ENCODE measurements at places on chromosomes 13 and 19. TPM values are rescaled to one million over a fixed set of nuclear protein-coding genes. Genes with fewer than 3 reads are reported as not detected.

DNA sequence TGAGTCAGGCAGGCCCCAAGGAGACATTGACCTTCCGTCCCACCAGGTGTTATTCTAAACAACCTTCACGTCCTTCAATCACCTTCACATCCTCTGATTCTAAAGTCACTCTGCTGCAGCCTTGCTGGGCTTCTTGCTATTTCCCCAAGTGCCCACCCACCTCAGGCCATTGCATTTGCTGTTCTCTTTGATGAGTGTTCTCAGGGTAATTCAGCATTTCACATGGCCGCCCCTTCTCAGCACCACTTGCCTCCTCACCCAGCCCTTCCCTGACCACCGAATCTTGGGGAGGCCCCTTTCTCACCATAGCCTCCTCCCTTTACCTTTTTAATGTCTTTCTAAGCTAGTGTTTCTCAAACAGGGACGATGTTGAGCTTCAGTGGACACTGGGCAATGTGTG is 4.6 kb downstream of the ZNF805 start:
- DNase-seq, result no peak

- DNase-seq, result no peak
Measured at GRCh38 chr19:52923778-52924593, 758 bp upstream of the ZNF888 start.

- DNase-seq, result no peak
Measured at GRCh38 chr19:54682306-54682856, 19.6 kb downstream of the LILRB4 start.

DNA sequence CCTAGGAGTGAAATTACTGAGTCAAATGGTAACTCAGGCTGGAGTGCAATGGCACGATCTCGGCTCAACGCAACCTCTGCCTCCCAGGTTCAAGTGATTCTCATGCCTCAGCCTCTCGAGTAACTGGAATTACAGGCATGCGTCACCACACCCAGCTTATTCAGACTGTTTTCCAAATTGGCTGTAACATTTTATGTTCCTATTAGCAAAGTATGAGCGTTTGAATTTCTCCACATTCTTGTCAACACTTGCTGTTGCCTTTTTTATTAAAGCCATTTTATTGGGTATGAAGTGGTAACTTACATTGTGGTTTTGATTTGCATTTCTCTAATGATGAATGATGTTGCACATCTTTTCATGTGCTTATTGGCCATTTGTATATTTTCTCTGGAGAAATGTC is 7.9 kb downstream of the IPO5 start:
- DNase-seq, result no peak

DNA sequence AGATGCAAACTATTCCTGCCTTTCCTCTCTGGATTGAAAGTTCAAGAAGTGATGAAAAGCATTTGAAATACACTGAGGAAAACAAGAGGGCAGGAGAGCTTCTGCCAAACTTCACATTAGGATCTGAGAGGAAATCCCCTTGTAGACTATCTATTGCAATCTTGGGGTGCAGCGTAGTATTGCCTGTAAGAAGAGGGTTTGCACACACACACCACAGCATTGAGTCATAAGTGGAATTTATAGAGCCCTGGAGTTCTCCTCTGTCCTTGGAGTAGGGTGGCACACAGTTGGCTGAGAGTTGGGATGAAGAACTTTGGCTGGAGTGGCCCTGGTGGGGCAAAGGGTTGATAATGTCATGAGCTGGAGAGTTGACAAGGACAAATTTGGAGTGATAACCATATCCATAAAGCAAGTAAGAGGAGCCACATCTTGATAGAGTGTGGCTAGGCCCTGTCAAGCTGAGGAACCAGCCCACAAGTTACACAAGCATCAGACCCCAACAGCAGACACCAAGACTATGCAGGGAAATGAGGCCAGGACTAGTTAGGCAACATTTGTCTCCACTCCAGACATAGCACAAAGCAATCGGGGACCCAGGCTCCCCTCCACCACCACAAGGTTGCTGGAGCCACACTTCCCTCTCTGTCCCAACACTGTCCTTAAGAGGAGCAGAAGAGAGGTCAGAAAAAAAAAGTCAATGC is 520.9 kb downstream of the KLF5 start:
- no peak for DNase-seq

DNA sequence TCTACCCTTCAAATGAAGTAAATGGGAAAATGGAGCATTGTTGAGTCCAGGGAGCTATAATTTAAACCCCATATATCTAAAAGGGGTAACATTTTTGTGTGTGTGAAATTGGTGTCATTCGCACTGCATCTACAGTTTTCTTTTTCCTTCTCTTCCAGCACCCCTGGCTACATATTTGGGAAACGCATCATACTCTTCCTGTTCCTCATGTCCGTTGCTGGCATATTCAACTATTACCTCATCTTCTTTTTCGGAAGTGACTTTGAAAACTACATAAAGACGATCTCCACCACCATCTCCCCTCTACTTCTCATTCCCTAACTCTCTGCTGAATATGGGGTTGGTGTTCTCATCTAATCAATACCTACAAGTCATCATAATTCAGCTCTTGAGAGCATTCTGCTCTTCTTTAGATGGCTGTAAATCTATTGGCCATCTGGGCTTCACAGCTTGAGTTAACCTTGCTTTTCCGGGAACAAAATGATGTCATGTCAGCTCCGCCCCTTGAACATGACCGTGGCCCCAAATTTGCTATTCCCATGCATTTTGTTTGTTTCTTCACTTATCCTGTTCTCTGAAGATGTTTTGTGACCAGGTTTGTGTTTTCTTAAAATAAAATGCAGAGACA is 28.6 kb downstream of the ALOX5AP start:
- no peak for DNase-seq

DNA sequence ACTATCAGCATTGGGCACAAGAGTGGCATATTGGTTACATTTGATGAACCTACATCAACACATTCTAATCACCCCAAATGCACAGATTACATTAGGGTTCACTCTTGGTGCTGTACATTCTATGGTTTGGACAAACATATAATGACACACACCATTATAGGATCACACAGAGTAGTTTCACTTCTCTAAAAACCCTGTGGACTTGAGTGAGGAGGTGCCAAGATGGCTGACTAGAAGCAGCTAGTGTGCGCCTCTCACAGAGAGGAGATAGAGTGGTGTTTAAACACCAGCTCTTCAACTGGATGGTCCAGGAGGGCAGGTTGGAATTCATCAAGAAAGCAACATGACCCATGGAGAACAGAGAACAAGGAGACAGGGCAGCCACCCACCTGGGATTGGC is 265.6 kb downstream of the TDRD3 start:
- no peak for DNase-seq

DNA sequence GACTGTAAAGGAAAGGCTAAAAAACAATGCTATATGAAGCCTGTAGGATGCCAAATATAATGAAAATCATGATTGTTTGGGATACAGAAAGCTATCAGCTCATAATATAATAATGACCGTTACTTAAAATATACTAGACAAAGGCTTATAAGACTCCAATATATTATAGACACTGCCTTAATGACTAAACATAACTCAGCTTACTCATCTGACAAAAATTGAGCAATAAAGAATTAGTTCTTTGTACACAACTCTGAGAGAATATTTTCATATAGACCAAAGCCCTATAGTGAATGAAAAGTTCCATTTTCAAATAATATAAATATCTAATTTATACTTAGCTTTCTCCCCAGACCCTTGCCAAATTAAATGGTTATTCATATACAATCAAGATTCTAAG is 283.3 kb downstream of the DIAPH3 start:
- no peak for DNase-seq

Gene RFPL4AL1
- not detected for total RNA-seq

Gene KLC3
- not detected for total RNA-seq

Gene IFNL1
- total RNA-seq, result not detected

Gene KLHL1
- total RNA-seq, result not detected
